ENCODE measurements at places on chromosomes 3 and 15.

DNA sequence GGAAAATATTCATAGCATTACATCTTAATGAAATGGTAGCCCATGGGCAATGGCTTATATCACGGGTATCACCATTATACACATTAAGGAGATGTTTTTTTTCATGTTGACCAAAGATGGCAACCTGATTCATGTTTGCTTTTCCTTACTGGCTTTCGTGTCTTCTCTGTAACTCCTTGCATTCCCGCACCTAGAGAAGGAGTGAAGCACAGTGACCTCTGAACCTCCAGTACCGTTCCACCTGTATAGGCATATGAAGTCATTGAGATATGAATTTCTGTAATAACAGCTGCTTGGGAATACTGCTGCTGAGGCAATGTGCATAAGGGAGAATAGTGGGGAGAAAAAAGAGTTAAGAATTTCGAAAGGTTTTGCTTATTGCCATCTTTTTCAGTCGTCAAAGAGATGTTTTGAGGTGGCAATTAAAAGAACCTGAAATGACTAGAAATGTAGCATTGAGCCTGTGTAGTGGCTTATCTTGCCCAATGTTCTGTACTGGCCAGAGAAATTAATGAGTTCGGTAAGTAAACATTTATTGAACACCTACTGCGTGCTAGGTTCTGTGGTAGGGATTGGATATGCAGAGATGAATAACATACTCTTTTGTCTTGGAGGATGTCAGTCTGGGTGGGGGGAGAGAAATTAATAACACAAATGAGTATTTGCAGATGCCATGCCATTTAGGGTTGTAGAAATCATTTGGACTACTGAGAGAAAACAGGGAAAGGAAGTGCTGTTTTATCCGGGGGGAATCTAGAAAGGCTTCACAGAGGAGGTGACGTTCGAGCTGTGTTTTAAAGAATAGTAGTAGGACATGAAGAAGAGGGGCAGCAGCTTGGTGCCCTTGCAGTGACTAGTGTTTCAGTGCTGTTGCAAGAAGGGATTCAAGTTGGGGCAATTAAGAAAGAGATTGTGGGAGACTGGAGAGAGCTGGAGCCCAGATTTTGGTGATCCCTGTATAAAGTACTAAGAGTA, 2.5 kb downstream of the FEM1B start:
- no peak for DNase-seq

DNA sequence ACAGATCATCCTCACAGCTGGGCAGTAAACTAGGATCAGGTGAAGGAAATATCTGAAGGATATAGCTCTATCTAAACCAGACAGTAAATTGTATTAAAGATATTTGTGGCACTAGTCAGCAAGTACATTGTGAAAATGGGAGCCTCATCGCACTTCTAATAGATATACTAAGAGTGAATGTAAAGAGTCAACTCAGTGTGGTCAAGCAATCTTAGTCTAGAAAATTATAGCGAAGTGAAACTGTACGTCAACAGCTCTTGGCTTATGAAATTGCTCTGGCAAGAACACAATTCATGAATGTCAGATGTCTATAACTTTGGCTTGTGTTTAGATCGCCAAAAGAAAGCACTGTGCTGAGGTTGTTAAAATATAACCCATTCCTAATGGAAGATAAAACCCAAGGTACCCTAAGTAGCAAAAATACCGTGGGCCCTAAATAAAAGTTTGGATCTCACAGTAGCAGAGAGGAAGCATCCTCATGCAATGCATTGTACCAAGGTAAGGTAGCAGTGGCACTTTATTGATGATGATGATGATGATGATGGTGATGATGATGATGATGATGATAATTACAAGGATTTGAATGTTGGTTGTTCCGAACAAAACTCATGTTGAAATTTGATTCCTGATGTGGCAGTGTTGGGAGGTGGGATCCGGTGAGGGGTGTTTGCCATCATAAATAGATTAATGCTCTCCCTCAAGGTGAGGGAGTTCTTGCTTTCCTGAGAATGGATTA, 228.5 kb downstream of the UNC13C start:
- no peak for DNase-seq

GRCh38 chr3:103899328-103899727, 1464.5 kb downstream of the ZPLD1 start:
- DNase-seq = no peak

DNA sequence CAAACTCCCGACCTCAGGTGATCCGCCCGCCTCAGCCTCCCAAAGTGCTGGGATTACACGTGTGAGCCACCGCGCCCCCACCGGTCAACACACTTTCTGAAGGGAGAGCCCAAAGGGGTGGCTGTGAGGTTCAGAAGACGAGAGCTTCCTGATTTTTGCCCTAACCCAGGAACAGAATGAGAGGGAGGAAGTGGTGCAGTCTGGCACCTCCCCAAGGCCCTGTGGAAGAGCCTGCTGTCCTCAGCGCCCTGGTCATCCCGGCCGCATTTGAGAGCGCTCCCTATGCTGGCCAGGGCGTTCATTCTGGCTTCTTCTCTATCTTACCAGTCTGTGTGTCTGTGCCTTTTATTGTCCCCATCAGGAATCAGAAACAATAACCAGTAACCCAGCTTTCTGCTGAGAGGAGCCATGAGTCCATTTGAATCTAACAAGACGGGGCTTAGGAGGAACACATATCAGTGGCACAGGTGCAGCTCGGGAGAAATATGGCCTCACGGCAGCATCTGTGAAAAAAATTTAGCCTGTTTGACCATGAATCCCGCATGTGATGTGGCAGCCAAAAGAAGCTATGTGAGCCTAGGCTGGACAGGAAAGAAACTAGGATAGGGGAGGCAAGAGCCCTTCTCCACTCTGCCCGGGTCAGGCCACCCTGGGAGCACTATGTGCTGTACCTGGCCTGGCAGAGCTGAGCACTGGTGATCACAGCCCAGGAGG, 12.9 kb downstream of the BDH1 start:
- DNase-seq = no peak

- DNase-seq = no peak
Observed at GRCh38 chr15:55868707-55869106, 124.7 kb downstream of the NEDD4 start.

GRCh38 chr3:115072265-115073021, 74.6 kb downstream of the ZBTB20 start:
- DNase-seq = no peak

DNA sequence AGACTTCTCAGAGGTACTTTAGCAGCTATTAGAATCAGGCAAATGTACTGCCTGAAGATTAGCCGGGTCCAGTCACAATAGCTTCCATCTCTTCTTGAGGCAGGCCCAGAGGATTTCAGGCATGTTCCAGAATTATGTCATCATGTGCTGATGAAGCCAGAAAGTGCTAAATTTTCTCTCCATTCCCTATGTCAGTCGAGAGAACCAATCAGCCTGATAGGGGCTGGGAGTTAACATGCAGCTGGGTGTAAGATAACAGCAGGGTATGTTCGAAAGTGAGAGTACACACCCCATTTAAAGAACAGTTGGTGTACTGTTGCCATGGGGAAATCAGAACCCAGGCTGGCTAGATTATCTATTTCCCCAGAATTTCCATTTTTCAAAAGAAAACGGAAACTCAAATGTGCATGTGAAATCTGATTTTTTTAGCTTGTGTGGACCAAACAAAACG, 48.7 kb downstream of the MYH15 start:
- DNase-seq = no peak

- no peak for DNase-seq
Observed at GRCh38 chr3:138445236-138445635, 10.8 kb downstream of the ESYT3 start.

DNA sequence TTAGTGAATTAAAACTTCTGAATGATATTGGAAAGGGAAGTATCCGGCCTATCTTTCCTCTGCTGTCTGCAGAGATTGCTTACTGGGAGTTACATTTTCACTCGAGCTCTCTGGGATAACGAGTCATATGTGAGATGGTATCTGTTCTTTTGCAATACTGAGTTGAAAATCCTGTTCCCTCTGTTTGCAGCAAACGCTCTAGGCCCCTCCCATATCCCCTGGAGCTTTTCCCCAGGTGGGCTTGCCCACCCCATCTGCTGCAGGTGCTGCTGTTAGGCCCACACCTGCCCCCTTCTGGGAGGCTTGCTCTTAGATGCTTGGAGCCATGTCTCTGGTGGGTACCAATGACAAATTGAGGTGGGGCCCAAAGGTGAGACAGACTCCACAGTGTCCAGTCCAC, 42.7 kb upstream of the MTMR10 start:
- no peak for DNase-seq

GRCh38 chr3:143506190-143506589, 342.1 kb downstream of the SLC9A9 start:
- DNase-seq = no peak

- no peak for DNase-seq
Observed at GRCh38 chr3:4138786-4139431, 164.3 kb upstream of the SETMAR start.

- no peak for DNase-seq
Observed at GRCh38 chr3:128330214-128330842, 136.4 kb downstream of the DNAJB8 start.

DNA sequence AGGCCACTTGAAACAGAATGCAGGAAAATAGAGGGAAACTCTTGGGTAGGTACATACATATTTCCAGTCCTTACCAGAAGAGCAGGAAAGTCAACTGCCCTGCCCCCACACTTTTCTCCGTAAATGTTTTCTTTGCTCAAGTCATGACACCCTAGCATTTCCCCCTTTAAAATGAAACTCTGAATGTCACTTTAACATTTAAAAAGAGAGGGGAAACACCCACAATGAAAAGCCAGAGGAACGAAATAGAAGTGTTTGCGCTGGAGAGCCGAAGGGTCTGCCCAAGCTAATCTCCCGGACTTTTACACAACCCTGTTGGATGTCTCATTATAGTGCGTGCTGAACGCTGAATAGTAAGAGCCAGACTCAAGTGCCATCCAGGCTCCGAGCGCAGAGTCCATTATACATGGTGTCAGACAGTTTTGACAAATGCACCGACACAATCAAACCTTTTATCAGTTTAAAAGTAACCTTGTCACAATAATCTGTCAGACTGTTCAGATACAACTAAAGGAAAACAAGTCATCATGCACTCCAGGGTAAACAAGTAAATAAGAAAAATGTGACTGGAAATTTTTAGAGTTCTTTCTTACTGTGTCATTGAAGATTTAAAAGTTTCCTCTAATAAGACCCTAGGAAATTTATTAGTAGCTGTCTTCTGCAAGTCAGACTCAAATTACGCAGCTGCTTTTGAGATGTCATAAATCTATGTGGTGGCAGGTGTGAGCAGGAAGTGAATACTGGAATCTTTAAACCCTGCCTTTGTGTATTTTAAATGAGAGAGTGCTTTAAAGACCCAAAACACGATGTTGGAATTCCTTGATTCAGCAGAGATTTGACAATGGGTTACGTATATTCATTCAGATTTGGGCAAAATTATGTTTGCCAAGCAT, 159.8 kb downstream of the RBMS3 start:
- DNase-seq = no peak

- DNase-seq = no peak
Observed at GRCh38 chr15:94346282-94346681, 114.9 kb downstream of the MCTP2 start.

- DNase-seq = no peak
Observed at GRCh38 chr3:49644684-49645083, 29.5 kb upstream of the APEH start.

DNA sequence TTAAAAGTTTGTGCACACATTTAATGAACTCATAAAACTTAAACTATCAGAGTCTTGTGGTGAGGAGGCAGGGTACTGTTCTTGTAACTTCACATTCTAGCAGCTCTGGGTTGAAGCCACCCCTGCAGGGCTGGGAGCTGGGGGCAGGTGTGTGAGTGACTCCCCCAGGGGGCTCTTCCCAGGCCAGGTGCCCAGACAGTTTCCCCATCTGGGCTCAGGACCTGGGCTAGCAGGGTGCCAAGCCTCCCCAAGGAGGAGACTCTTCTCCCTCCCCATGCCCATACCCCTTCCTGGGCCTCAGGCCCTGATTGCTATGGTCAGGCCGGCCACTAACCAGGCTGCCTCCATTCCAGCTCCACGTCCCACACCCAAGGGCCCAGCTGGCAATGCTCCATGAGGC, 22.0 kb upstream of the CHCHD6 start:
- DNase-seq = no peak

GRCh38 chr3:40317061-40317855, 7.8 kb downstream of the EIF1B start:
- no peak for DNase-seq

GRCh38 chr3:88203642-88204055, 53.9 kb downstream of the C3orf38 start:
- peak; percentile 76 for DNase-seq

DNA sequence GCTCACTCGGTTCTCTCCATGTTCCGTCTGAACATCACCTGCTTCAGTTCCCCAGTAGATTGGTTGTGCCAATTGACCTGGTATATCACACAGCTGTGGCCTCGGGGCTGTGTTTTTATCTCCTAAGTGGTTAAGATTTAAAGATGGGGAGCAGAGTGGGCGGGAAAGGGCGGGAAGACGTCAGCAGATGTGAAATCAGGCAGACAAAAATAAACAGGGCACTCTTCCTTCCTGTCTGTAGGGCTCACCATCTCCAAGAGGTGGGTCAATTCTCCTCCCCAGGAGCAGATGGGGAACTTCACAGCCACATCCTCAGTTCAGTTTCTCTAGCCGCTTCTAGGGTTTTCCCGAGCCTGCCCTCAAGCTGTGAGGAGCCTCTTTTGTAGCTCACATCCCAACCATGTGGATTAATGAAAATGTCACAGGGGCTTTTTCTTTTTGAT, 26.8 kb upstream of the LIMD1 start:
- DNase-seq = no peak

GRCh38 chr3:160981217-160981938, 123.8 kb downstream of the B3GALNT1 start:
- peak; percentile 68 for DNase-seq

GRCh38 chr3:5058471-5058951, 63.6 kb upstream of the ARL8B start:
- DNase-seq = no peak

GRCh38 chr3:172024679-172025078, 14.7 kb upstream of the FNDC3B start:
- no peak for DNase-seq

DNA sequence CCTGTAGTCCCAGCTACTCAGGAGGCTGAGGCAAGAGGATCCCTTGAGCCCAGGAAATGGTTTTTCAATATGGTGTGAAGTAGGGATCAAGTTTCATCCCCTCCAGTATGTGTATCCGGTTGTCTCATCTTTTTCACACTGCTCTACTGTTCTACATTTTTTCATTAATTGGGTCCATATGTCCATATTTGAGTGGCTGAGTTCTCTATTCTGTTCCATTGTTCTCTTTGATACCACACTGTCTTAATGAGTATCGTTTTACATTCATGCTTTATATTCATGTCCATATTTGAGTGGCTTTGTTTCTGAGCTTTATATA, 81.6 kb upstream of the LRRFIP2 start:
- DNase-seq = no peak

- DNase-seq = peak; percentile 28
Observed at GRCh38 chr15:101530224-101530958, 40.9 kb upstream of the PCSK6 start.

- DNase-seq = no peak
Observed at GRCh38 chr3:39577541-39577940, 110.1 kb downstream of the MOBP start.

GRCh38 chr3:29280404-29281093, at the start of gene RBMS3:
Gene RBMS3 (plus strand): TSS chr3:29281071.
- DNase-seq = peak; percentile 95
